ENCODE measurements at places on chromosomes 13 and 19.

DNA sequence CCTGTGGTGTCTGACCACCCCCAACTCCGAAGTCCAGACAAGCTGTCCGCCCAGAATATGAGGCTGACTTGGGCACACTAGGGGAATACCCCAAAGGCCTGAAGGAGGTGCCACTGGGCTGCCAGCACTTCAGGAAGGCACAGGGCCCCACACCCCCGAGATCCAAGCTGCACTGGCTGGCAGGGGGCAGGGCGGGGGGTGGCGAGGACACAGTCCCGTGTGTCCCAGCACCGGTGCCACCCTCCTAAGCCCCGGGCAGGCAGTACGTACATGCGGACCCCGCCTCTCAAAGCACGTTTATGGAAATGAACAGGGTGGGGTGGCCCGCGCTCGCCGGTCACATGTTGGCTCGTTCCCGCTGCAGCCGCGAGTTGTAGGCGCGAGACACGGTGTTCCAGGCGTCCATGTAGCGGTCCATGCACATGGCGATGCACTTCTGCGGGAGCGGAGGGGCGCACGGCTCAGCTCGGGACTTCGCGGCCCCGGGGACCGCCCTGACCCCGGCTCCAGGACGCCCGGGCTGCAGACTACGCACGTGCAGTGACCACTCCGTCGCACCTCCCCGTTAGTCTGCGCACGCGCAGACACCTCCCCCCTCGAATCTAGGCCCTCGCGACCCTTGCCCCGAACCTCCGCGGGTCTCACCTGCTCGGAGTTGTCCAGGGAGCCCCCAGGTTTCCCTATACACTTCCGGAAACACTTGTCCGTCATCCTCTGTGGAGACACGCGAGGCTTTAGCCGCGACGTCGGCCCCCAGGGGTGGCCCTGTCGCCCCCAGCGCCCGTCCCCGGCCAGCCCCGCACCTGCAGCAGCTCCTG, 566 bp downstream of the TIMM13 start:
- DNase-seq = peak; percentile 50

DNA sequence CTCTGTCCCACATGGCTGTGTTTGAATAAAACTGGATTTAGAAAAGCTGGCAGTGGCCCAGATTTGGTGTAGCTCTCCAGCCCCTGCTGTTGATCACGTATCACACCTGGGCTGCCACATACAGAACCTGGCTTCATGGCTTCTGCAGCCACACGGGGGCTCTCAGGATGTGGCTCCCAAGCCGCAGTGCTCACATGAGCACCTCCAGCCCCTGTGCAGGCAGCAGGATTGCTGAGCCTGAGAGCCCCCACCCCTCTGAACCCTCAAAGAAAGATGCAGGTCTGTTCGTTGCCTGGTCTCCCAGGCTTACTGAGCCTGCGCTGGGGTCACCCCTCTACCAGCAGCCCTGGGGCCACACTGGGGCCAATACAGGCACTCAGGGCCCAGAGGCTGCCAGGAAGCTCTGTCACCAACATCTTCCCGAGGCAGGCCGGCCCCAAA, 2.7 kb downstream of the PLEKHF1 start:
- DNase-seq = no peak

- no peak for DNase-seq
Measured at GRCh38 chr19:17775991-17776803, 18.7 kb upstream of the B3GNT3 start.

GRCh38 chr13:20566468-20566897, 474 bp upstream of the IFT88 start:
- no peak for DNase-seq

GRCh38 chr13:109095126-109095525, 465.7 kb downstream of the MYO16 start:
- no peak for DNase-seq

- no peak for DNase-seq
Measured at GRCh38 chr19:4455719-4456475, 1.7 kb downstream of the UBXN6 start.

DNA sequence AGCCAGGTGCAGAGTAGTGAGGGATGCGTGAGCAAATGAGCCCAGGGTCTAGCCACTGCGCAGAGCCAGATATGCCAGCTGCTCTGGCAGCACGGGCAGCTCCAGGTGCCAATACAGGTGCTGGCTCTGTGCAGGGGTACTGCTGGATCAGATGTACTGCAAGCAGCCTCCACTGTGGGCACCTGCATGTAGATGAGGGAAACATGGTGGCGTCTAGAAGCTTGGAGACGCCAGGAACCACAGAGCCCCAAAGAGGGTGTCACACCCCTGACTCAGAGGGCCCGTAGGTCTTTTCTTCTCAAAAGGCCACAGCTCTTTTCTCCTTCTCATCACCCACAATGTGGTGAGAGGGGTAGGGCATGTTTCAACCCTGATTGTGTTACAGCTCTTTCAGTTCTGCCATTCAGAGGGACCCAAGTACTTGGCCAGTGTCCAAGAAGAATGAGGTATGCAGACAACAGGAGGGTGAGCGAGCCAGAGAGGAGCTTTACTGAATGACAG, 244.4 kb upstream of the SLITRK1 start:
- no peak for DNase-seq

DNA sequence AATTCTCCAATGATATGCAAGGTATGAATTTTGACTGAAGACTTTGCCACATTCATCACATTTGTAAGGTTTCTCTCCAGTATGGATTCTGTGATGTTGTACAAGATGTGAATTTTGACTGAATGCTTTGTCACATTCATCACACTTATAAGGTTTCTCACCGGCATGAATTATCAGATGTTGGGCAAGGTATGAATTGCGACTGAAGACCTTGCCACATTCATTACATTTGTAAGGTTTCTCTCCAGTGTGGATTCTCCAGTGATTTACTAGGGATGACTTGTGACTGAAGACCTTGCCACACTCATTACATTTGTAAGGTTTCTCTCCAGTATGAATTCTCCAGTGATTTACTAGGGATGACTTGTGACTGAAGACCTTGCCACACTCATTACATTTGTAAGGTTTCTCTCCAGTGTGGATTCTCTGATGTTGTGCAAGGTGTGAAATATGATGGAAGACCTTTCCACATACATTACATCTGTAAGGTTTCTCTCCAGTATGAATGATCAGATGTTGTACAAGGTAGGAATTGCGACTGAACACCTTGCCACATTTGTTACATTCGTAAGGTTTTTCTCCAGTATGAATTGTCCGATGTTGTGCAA, 24.8 kb downstream of the ZNF83 start:
- no peak for DNase-seq

GRCh38 chr13:110017379-110017778, 231.0 kb upstream of the IRS2 start:
- DNase-seq = no peak

- no peak for DNase-seq
Measured at GRCh38 chr13:111118898-111119607, 3.9 kb downstream of the ARHGEF7 start.

GRCh38 chr13:73293913-73294523, 235.2 kb downstream of the KLF5 start:
- no peak for DNase-seq

DNA sequence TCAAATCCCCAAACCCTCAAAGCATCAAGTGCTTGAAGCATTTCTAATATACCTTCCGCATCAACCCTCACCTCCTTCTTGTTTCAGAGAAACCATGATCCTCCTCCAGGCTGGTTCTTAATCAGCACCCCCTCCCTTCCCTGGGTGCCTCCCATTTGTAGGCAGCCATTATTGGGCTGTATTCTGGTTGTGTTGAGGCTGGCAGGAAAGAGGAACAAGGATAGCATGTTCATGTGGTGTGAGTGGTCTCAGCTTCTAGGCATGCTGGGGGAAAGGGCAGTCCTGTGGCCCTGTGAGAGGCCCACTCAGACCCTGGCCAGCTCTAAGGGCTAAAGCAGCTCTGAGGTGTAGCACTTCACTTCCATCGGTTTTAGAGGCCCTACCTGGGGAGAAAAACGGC, 18.9 kb upstream of the TRIM13 start:
- DNase-seq = no peak

DNA sequence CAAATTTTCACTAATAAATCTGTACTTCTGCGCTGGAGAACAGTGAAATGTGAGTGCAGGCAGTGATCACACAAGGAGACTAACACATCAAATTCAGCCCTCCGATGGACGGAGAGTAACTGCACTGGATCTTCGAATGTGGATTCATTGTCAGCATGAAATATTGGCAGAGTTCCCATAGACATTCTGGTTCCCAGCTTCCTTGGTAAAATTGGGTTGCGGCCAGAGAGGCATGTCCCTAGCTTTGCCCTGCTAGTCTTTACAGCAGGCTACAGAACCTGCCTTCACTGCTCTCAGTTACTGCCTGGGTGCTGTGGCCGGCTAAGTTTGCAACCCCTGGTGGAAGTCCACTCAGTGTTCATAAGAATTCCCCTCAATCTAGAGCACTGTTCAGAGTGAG, 32.3 kb upstream of the UQCRFS1 start:
- no peak for DNase-seq

GRCh38 chr19:16883522-16883921, 5.3 kb upstream of the F2RL3 start:
- DNase-seq = no peak

DNA sequence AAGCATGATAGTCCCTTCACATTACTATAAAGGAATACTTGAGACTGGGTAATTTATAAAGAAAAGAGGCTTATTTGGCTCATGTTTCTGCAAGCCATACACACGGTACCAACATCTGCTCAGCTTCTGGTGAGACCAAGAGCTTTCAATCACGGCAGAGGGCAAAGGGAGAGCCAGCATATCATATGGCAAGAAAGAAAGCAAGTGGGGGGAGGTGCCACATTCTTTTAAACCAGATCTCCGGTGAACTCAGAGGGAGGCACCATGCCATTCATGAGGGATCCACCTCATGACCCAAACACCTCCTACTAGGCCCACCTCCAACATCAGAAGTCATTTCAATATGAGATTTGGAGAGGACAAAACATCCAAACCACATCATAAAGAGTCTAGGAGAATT, 20.3 kb downstream of the XPO4 start:
- DNase-seq = no peak

DNA sequence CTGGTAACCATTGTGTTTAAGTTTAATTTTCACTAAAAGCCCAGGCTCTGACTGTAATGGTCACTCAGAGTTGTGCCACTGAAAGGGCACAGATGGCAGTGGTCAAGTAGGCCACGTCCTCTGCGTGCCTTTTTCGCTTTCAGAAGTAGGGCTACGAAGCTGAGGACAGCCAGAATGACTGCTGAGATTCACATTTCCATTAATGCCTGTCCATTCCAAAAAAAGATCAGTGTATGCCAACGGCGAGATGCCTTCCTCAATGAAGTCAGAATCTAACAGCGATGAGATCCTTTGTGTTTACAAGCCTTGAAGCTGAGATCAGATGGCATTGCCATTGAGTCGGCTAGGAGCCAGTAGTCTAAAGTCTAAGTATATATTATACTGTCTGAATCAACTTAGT, 311.3 kb downstream of the FGF14 start:
- DNase-seq = no peak

GRCh38 chr13:46575301-46575771, 22.4 kb downstream of the LRCH1 start:
- no peak for DNase-seq

- DNase-seq = no peak
Measured at GRCh38 chr13:93603043-93603442, 376.4 kb downstream of the GPC6 start.

GRCh38 chr13:90420683-90421082, 926.8 kb upstream of the MIR17HG start:
- DNase-seq = no peak

GRCh38 chr13:109156181-109156935, 526.9 kb downstream of the MYO16 start:
- no peak for DNase-seq

- no peak for DNase-seq
Measured at GRCh38 chr19:33032218-33032781, 32.4 kb downstream of the RHPN2 start.

DNA sequence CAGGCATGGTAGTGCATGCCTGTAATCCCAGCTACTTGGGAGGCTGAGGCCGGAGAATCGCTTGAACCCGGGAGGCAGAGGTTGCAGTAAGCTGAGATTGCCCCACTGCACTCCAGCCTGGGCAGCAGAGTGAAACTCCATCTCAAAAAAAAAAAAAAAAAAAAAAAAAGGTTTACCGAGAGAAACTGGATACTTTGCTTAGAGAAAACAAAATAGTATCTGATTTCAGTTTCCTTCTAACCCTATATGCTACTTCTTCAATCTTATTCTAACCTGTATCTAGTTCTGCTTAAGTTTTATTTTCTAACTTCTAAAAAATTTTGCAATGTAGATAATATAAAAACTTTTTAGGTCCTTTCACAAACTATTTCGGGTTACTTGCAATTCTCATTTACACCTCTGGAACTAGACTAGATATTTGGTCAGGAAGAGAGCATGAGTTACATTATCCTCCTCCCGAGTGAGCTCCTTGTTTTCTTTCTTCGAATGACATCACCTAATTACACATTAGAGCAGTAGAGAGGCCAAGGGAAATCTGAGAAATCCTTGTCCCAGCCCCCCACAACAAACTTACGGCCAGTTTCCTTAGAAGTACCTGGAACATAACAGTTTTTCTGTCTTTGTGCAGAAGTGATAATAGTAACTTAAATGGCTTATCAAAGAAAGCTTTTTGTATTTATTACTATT, 128.9 kb downstream of the B3GLCT start:
- no peak for DNase-seq

GRCh38 chr13:109868578-109869311, 82.4 kb upstream of the IRS2 start:
- DNase-seq = no peak

GRCh38 chr13:60016229-60016628, 147.5 kb downstream of the DIAPH3 start:
- DNase-seq = no peak

GRCh38 chr13:114248011-114248410, 13.3 kb downstream of the CDC16 start:
- no peak for DNase-seq

DNA sequence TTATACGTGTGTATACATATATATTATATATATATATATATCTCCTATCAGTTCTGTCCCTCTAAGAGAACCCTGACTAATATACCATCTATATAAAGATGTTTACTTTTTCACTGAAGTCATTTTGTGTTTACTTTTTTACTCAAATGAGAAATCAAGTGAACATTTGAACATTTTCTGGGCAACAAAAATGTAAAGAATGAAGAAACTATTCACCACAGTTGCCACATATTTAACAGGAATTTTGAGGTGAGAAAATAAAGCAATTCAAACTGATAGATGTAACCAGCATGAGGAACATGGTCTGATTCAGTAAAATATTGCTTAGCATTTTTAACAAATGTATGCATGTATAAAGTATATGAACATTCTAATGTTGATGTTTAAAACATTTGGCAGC, 299.2 kb upstream of the KLHL1 start:
- no peak for DNase-seq

- DNase-seq = no peak
Measured at GRCh38 chr19:7705387-7706187, 3.7 kb upstream of the FCER2 start.

GRCh38 chr13:33112766-33113165, 96.5 kb downstream of the KL start:
- DNase-seq = no peak

GRCh38 chr19:46357846-46358583, 11.1 kb downstream of the PPP5C start:
- no peak for DNase-seq

DNA sequence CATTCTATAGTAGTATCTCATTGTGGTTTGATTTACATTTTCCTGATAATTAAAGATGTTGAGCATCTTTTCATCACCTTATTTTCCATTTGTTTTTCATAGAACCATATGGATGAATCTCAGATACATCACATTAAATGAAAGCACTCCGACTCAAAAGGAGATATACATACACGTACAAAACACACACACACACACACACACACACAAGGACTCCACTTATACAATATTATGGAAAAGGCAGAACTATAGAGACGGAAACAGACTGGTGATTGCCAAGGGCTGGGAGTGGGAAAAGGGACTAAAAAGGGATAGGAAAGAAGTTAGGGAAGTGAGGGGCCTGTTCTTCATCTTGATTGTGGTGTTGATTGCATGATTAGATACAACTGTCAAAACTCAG, 24.3 kb downstream of the ZNF585A start:
- DNase-seq = no peak

All from neural crest cell (in vitro differentiated cells).